D341Med (cell line): ENCODE measurements at places on chromosomes 2 and 18.

GRCh38 chr2:143428700-143429099 lies 299.5 kb downstream of the ARHGAP15 start:
- DNase-seq, result no peak

DNA sequence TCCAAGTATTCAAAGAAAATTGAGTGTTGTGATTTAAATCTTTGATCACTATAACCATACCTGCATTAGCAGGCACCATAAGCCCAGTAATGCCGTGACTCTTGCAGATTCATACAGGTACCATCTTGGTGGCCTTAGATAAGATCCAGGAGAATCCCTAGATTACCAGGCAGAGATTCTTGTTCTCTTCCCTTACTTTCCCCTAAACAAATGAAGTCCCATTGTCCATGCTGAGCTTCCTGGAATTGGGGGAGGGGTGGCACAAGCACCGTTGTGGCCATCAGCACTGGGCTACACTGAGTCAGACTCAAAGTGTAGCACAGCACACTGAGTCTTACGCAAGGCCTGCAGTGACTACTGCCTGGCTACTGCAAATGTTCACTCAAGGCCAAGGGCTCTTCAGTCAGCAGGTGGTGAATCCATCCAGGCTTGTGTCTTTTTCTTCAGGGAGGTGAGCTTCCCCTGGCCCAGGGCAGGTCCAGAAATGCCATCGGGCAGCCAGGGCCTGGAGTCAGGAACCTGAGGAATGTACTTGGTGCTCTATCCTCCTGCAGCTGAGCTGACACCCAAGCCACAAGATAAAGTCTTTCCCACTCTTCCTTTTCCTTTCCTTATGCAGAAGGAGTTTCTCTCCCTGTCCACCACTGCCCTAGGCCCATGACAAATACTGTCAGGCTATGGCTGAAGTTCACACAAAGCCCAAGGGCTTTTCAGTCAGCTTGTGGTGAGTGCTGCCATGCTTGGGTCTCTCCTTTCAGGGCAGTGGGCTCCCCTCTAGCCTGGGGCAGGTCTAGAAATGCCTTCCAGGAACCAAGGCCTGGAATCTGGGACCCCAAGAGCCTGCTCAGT lies 52.6 kb downstream of the CD28 start:
- DNase-seq, result no peak

DNA sequence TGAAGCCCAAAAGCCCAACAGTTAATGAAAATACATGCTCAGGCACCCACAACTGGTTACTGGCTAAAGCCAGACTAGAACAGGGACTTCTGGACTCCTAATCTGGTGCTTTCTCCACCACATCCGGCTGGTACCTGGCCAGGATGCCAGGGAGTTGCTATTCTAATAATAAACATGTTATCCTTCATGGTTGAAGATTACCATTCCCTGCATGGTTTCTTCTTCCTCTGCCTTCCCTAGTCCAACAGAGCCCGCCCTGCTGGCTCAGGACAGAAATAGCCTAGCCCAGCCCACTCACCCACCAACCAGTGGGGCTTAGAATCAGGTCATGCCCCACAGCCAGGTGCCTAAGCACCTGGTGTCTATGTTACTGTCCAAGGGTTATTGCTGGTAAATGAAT lies 184.2 kb downstream of the TMEM247 start:
- DNase-seq, result no peak

GRCh38 chr18:46678785-46679399 lies 21.9 kb upstream of the LOXHD1 start:
- DNase-seq, result no peak

GRCh38 chr2:118530976-118531375 lies 316.5 kb downstream of the EN1 start:
- DNase-seq, result no peak

GRCh38 chr2:16725549-16725948 lies 59.9 kb upstream of the CYRIA start:
- DNase-seq, result no peak

- no peak for DNase-seq
Observed at GRCh38 chr2:173090276-173090877, 14.7 kb downstream of the MAP3K20 start.
